Renal cortex interstitium (tissue), 15 donors: ENCODE measurements at places on chromosomes 4 and X. TPM values are rescaled to one million over a fixed set of nuclear protein-coding genes. Genes with fewer than 3 reads are reported as not detected.

The TMEM47 gene
- 38.2 TPM for polyA plus RNA-seq

The ZDHHC9 gene
- 45.6 TPM for polyA plus RNA-seq

The TEX13B gene
- polyA plus RNA-seq, result not detected

DNA sequence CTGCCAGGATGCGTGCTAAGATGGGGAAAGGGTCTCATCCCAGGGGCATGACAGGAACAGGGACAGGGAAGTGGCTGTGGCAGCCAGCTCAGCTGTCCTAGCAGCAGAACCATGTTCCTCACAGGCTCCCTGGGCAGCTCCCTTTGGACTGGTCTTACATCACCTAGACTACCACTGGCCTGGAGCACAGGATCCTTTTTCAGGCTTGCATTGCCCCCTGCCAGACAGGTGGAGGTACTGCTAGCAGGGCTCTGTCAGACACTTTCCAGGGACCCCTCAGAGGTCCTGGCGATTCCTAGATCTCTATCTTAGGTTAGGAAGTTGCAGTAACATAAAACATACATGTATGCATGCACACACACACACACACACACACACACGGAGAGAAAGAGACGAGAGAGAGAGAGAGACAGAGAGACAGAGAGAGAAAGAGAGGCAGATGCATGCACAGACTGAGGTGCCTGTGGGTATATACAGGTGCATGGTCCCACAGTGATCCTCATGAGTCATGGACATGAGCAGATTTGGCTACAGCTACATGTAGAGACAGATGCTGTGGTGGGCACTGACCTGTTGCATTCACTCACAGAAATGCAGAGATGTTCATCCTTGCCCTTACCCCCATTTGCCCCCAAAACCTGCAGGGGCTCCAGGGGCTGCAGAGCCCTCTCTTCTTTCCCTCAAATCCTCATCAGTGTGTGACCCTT lies 63.6 kb downstream of the STARD8 start:
- no peak for DNase-seq

DNA sequence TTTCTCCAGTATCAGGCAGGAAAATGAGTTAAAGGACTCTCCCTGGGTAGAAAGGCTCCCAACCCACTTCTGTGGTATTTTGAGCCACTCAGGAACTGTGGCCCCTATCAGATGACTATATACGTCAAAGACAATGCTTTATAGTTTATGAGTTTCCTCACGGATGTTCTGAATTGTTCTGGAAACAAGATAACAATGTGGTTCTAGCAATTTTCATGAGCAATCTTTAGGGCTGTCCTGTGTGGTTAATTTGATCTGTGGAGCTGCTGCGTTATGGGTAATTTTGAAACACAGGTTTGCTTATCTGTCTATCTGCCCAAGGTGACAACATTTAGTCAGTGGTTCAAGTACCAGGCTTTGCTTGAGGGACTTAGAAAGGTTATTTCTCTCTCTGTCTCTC lies 46.7 kb upstream of the IL2 start:
- DNase-seq, result no peak

- no peak for DNase-seq
Observed at GRCh38 chr4:107902715-107903114, 28.6 kb upstream of the CYP2U1 start.

DNA sequence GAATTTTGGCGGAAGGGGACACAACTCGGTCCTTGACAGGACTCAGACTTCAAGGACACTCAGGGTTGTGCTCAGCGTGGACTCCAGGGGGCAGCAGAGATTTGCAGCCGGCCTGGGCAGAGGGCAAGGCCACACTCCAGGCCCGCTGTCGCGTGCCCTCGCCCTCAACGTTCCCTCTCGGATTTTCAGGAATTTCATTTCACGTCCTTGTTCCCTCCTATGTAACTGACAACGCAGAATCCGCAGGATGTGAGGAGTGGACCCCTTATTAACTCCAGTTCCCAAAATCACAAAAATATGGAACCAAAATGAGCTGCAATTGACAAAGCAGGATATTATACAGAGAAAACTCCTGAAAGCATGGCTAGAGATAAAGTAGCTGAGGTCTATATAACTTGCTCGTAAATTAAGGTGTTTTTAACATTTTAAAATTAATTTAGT lies 21.0 kb upstream of the DCTD start:
- peak; percentile 54 for DNase-seq

GRCh38 chr4:40317916-40318658 lies 17.0 kb upstream of the CHRNA9 start:
- no peak for DNase-seq

- no peak for DNase-seq
Observed at GRCh38 chr4:36385951-36386571, 104.6 kb downstream of the DTHD1 start.
